ENCODE measurements at places on chromosomes 11 and 22.
A peak's percentile ranks its signal among the peaks of the same experiment; 100 is the strongest.

DNA sequence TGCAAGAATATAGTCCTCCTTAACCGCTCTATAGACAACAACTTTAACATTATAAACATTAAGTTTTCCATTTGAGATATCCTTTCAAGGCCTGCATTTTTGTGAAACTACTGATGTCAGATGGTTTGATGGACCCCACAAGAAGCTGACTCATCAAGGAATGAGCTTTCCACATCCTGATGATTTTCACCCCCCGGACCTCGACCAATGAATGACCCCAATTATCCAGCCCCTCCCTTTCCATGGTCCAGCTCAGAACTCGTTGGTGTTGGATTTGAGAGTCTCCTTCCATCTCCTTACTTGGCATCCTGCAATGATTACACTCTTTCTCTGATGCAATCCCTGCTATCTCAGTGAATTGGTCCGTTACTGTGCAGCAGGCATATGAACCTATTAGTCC, 31.8 kb upstream of the GUCY1A2 start:
- DNase-seq = no peak

DNA sequence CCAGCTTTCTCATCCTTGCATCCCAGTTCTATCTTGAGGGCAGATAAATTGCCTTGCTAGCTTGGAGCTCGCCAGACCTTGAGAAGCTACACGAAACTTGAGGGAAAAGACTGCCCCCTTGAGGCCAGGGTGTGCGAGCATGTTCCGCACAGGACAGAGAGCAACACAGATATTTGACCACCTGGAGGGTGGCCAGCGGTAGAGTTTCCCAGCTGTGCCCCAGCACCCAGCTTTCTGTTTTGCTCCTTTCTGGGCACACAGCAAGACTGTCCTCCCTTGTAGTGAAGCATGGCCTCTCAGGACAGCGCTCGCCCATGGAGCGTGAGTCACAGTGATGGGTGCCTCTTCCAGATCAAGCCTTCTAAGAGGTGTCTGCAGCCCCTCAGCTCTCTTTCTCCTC, 23.5 kb downstream of the SPATA19 start:
- peak; percentile 6 for DNase-seq

- no peak for DNase-seq
These were observed 24.9 kb downstream of the SLC43A1 start for GRCh38 chr11:57490456-57491248.

GRCh38 chr11:71064183-71064582, 188.2 kb downstream of the SHANK2 start:
- DNase-seq = no peak

- DNase-seq = no peak
These were observed 15.9 kb downstream of the SMIM38 start for GRCh38 chr11:69171476-69172240.
